ENCODE measurements at places on chromosomes 7 and 10. TPM values are rescaled to one million over a fixed set of nuclear protein-coding genes. Genes with fewer than 3 reads are reported as not detected.

GRCh38 chr7:12690041-12690878 lies 2.8 kb downstream of the ARL4A start:
- DNase-seq: no peak

- DNase-seq: no peak
These were observed 14.6 kb downstream of the FGL2 start for GRCh38 chr7:77184990-77185389.

DNA sequence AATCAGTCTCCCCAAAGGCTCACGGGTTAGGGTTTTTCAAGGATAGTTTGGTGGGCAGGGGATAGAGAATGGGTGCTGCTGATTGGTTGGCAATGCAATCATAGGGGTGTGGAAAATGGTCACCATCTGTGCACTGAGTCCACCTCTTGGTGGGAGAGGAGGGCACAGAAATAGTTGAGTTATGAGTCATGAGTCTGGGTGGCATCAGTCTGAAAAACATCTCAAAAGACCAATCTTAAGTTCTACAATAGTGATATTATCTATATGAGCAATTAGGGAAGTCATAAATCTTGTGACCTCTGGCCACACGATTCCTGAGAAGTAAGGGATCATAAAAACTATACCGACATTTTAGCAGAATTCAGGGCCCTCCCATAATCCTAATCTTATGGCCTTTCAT lies 62.7 kb downstream of the LGI1 start:
- peak; percentile 68 for DNase-seq

DNA sequence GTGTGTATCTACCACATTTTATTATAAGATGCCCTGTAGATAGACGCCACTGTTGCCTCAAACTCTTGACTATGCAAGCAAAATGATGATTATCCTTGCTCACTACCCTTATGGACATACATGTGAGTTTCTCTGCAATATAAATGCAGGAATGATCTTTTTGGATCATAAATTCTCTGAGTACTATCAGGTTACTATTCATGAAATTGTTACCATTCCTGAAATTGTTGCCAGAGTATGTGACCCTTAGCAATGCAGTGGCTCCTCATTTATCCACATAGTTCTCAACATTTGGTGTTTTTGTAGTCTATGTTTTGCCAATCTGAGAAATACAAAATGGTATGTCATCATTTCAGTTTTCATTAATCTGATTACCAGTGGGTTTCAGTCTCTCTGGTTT lies 166.2 kb upstream of the FAM3C start:
- DNase-seq: no peak

GRCh38 chr10:34553747-34554146 lies 261.3 kb downstream of the PARD3 start:
- no peak for DNase-seq

DNA sequence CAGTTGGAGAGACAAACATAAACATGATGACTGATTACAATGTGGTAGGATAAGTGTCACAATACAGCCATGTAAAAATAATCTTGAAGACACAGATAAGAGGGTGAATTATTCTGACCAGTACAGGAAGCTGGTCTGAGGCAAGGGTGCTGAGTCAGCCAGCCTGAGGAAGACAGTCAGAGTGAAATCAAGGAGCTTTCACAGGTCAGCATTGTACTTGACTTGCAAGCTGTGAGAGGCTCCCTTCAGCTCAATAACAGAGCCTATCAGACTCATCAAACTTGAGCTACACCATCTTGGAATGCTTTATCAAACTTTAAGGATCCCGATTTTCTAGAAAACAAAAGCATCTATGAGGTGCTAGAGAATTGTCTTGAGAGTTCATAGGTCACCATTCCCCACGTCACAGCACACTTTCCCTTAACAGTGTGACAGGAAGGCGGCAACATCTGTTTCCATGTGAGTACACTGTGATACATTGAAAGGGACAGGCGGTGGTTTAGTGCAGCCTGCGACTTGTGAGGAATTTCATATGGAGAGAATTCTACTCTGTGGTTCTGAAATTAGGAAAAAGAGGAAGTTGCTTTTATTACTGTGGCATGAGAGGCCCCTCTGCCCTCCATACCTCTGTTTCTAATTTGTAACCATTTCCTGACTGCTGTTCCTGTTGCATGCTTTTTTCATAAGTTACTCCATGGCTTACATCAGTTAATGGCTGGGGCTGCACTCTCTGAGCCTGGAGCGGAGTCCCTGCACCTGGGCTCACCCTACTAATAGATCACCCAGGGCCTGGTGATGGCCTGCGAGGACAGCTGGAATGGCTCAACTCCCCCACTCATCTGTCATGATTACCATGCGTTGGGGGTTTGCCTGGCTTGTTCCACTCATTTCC lies 417.1 kb downstream of the SUGCT start:
- no peak for DNase-seq

GRCh38 chr7:112411186-112411795 lies 39.0 kb upstream of the IFRD1 start:
- no peak for DNase-seq

- peak; percentile 15 for DNase-seq
These were observed 127.1 kb downstream of the GATA3 start for GRCh38 chr10:8181496-8182157.

DNA sequence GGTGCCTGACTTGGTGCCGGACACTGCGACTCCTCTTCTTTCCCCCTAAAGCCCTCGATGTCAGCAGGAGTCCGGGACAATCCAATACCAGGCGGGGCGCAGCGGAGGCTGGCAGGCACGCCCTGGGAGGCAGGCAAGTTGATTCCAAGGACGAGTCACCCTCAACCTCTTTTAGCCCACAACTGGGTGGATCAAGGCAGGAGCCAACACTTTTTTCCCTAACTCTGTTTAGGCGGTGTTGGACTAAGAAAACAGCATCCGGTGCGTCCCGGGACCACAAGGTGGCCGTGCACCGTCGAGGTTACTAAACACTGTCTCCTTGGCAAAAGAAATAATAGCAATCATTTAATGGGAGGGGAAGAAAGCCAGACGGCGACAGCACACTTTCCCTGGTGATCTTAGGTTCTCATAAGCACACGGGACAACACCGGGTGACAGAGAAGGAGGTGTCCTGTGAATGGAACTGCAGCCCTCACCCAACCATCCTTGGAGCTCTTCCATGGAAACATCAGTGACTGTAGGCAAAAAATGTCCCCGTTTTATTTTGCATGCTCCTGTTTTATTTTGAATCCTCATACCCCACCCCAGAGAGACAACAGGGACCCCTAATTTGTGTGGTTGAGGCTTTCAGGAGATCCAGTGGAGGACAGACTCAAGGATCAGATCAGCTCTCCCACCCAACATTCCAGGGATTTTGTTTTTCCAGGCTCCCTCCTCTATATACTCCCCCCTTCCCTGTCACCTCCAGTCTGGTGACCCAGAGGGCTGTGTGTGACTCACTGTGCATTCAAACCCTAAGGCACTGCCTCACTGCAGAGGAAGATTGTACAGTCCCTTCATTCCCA lies 1.3 kb upstream of the CALCR start:
- DNase-seq: no peak

The SPDYE9 gene
- 0.37 TPM for polyA plus RNA-seq

The FOXP2 gene
- 9.7 TPM for polyA plus RNA-seq

The AP1S1 gene
- polyA plus RNA-seq: 56.4 TPM

All from large intestine (tissue), 12 donors.